ENCODE measurements at places on chromosomes 2 and 18. TPM values are rescaled to one million over a fixed set of nuclear protein-coding genes. Genes with fewer than 3 reads are reported as not detected.

GRCh38 chr2:26472821-26473655 lies 4.9 kb downstream of the OTOF start:
- DNase-seq = no peak

DNA sequence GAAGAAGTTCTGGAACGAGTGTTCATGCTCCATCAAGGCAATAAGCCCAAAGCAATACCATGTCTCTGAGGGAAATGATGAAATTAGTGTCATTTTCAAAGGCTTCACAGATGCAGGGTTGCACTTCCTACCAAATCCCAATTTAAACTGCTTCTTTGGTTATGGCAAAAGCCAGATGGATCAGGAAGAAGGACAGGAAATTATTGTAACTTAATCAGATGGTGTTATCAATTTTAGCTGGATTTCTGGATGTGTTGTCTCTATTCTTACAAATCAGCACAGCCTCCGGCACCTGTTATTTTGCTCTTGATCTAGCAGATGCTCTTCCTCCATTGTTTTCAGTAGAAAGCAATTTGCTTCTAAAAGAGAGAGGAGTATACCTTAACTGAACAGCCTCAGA lies 693.4 kb downstream of the SOCS6 start:
- DNase-seq = no peak

DNA sequence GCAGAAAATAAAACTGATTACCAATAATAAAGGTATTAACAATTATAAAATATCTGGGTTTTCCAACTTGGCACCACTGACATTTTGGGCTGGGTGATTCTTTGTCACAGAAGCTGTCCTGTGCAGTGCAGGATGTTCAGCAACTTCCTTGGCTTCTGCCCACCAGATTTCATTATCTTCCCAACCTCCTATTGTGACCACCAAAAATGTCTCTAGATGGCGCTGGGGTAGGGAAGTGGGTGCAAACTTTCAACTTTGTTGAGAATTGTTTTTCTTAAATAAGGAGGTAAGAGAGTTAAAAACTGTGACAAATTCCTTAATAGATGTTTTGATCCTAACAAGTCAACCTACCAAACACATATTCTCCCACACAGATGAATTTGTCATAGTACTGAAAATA lies 90.1 kb downstream of the GAREM1 start:
- DNase-seq = no peak

DNA sequence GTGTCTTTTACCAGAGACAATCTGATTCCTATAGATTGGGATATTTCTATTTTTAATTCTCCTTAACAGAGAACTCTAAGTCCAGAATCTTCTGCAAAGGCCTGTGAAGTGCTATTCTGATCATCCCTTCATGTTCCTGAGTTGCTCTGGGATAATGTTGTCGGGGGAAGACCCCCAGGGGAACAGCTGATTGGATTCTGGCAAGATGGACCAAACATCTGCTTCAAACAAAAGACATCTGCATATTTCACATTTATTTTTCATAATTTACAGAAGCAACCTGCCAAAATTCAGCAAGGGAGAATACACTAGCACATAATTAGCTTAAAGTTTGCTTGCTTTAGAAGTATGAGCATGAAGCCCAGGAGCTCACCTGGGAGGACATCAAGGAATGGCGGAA lies 116.0 kb upstream of the ETAA1 start:
- DNase-seq = no peak

DNA sequence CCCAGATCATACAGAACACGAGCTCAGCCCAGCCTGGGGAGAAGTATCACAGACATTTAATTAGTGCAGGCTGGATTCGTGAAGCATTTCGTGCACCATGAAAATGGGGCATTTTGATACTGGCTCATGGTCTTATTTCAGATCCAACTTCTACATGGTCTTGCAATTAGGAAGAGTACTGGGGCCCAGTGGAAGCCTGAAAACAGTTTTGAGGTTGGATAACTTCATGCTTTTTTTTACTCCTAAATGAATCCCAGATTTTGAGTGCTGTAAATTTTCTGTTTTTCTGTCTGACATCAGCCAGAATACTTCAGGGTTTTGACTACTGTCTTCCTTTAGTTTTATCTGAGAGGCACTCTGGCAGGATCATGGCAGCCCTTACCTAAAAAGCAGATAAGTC lies 160.1 kb downstream of the GFPT1 start:
- no peak for DNase-seq

DNA sequence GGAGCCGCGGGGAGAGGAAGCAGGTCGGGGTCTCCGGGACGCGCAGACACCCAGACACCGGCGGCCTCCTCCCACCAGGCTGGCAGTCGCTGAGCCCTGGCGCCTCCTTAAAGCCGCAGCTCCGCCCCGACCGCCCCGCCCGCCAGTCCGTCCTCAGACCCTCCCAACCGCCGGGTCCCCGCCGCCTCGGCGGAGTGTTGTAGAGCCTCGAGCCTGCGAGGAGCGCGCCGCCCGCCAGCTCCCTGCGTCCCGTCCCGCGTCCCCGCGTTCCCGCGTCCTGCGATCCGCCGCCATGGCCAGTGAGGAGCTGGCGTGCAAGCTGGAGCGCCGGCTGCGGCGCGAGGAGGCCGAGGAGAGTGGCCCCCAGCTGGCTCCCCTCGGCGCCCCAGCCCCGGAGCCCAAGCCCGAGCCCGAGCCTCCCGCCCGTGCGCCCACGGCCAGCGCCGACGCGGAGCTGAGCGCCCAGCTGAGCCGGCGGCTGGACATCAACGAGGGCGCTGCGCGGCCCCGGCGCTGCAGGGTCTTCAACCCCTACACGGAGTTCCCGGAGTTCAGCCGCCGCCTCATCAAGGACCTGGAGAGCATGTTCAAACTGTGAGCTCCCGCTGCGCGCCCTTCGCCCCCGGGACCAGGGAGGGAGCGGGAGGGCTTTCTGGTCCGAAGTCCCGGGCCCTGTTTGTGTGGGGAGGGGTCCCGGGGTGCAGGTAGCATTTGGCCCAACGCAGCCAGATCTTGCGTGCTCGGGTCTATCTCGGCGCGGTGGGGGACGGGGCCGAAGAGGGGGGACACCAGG lies at the start of gene EFHD1:
Gene EFHD1, plus strand, starts transcription at position 192 of the 793 bp plus-strand sequence. Its CDS starts 101 bp downstream, at position 293.
- peak; percentile 60 for DNase-seq

DNA sequence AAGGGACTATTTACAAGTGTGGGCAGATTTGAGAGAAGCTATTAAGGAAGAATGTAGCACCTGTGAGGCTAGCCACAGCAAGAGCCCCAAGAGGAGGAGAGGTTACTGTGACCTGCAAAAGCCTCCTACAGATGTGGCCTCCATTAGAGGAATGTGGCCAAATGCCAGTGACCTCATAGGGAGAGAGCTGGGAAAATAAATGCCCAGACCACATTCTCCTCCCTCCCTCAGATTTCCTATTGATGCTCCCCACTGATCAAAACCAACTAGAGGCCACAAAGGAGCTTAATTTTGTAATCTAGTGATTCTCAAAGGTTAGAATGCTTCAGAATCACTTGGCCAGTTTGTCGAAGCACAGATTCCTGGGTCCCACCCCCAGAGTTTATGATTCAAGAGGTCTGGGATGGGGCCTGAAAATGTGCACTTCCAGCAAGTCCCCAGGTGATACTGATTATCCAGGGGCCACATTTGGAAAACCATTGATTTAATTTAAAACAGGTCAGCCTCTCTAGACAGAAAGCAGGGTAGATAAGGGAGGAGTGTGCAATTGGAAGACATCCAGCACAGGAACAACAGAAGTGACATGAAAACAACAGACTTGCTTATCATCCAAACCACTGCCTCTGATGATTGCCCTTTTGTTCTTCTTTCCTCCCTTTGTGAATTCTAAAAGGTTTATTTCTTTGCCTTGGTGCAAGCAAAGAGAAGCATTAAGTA lies 61.2 kb upstream of the RBBP8 start:
- DNase-seq = no peak

DNA sequence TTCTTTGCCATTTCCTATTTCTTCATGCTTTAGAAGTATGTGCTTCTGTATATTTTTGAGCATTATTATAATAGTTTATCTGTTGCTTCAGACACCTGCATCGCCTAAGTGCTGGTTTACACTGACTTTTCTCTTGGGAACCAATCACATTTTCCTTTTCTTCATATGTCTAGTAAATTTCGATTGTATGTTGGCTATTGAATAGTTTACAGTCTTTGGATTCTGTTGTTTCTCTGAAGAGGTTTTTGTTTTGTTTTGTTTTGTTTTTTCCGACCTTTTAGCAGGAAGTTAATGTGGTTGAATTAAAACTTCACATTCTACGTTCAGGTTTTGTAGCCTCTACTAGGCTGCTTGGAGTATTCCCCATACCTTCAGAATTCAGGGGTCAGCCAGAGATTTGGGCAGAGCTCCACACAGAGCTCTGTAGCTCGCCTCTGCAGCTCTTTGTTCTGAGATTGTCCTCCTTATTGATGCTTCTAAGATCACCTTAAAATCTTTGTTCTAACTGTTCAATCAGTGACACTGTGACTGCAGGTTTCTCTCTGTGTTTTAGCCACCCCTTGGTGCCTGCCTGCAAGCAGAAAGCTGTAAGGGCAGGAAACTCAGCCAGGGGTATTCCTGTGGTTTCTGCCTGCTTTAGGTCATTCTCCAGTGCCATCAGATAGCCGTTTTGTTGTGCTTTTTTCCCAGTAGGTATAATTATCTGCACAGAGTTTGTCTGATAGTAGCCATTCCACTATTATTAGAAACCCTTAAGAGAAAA lies 83.4 kb downstream of the FAM168B start:
- DNase-seq = no peak

DNA sequence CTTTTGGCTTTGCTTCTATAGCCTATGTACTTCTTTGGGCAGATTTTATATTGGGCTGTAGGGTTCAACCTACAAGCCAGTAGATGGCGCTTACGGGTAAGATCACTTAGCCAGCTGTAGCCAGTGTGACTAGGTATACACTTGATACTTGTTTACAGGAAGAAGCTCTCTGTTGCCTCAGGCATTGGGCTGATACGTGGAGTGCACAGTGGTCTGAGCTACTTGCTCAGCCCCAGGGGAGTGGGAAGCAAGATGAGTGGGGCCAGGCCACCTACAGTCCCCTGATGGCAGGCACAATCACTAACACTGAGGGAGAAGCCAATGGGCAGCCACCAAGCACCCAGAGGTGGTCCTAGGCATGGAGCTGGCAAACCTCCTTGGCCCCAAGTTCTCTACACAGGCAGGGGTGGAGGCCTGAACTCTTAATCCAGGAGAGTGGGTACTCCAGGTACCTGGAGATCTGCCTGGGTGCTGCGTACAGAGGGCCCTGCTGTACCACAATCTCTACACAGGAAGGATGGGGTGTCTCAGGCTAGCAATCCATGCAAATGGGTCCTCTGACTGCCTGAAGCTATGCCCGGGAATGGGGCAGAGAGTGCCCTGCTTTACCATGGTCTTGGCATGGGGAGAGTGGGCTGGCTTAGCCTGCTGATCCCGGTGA lies 122.2 kb downstream of the NCOA1 start:
- DNase-seq = no peak

DNA sequence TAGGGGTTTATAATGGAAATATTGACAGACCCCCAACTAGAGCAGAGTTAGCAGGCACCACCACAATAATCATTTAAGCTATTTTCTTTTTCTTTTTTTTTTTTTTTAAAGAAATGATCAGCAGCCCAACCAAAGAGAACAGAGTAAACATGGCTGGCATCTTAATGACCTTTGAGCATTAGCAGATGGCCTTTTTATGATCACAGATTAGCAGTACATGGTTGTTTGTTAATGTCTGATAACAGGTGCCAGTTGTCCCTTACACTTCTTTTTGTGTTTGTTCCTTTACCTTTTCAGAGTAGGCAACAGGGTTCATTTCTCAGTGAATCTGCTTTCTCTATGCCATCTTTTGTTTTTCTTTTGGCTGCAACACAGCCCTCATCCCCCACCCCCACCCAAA lies 747.0 kb downstream of the BCL11A start:
- DNase-seq = no peak

- DNase-seq = no peak
Observed at GRCh38 chr2:3490191-3491170, 28.9 kb downstream of the ADI1 start.

- no peak for DNase-seq
Observed at GRCh38 chr2:15818881-15819280, 121.5 kb upstream of the MYCN start.

- no peak for DNase-seq
Observed at GRCh38 chr18:8341481-8342230, 267.6 kb upstream of the RAB12 start.

GRCh38 chr18:79200546-79201268 lies 131.5 kb downstream of the ATP9B start:
- DNase-seq = peak; percentile 23

GRCh38 chr2:174797781-174798276 lies 33.6 kb upstream of the CHRNA1 start:
- no peak for DNase-seq

DNA sequence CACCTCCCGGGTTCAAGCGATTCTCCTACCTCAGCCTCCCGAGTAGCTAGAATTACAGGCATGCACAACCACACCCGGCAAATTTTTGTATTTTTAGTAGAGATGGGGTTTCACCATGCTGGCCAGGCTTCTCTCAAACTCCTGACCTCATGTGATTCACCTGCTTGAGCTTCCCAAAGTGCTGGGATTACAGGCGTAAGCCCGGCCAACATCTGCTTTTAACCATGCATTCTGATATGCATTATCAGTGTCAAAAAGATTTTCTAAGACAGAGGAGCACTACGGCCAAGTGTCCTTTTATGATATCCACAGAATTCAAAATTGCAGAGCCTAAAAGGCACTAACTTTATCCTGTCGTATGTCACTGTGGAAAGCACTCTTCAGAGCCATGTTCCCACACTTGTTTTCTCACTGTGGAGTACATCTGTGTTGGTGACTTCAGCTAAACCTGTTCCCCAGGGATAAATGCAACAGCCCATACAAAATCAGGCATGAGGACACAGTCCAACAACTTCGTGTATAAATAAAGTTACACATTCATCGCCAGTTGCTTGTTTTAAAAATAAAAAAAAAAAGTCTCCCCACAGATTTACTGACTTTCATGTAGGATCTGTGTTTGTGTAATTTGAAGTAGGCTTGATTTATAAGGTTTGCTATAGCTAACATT lies 56.4 kb downstream of the STK25 start:
- DNase-seq = no peak

DNA sequence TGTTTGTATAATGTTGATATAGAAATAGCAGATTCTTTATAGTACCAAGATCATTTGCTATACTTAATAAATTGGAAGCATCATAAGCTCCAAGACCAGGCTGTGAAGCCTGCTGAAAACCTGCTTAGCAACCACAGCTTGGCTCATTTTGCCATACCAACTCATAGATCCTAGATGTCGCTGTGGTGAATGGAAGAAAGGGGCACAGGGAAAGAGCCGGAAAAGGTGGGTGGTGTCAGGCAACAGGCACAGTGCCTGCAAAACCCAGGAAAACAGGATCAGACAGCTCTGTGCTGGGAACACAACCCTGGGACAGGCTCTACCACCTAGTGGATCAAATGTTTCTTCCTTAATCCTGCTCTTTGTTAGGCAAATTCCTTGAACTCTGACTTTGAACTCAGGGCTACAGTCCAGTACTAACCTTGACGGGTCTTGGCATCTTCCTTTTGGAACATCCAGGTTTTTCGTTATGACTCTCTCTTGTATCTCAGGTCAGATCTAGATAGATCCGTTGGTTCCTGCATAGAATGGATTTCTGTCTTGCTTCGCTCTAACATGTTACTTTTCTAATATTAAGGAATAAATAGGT lies 31.6 kb downstream of the TWSG1 start:
- DNase-seq = peak; percentile 74

Gene SCN1A
- not detected for total RNA-seq

Gene GALNT13
- 0.44 TPM for total RNA-seq

Gene RNF144A
- total RNA-seq = 11.6 TPM

Gene EHBP1
- 87.2 TPM for total RNA-seq

Gene CRYGD
- not detected for total RNA-seq
